ENCODE measurements at places on chromosomes 11 and 22.
A peak's percentile ranks its signal among the peaks of the same experiment; 100 is the strongest.

DNA sequence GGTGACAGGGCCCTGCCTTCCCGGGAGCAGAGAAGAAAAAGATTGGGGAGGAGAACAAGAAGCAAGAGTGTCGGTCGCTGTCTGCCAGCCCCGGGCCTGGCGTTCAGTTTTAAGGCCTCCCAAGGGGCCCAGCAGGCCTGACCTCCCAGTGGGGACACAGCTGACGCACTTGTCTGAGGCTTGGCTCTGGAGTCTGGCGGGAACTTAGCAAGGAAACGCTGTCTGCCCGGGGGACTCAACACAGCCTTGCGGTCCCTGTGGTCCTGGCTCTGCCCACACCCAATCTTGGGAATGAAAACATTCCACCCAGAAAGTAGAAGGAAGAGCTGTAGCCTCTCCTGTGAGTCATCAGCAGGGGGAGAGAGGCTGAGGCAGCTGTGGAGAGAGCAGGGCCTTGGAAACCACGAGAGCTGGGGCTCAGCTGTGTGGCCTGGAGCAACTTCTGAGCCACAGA, 54.4 kb downstream of the TRAF6 start:
- DNase-seq, result no peak

DNA sequence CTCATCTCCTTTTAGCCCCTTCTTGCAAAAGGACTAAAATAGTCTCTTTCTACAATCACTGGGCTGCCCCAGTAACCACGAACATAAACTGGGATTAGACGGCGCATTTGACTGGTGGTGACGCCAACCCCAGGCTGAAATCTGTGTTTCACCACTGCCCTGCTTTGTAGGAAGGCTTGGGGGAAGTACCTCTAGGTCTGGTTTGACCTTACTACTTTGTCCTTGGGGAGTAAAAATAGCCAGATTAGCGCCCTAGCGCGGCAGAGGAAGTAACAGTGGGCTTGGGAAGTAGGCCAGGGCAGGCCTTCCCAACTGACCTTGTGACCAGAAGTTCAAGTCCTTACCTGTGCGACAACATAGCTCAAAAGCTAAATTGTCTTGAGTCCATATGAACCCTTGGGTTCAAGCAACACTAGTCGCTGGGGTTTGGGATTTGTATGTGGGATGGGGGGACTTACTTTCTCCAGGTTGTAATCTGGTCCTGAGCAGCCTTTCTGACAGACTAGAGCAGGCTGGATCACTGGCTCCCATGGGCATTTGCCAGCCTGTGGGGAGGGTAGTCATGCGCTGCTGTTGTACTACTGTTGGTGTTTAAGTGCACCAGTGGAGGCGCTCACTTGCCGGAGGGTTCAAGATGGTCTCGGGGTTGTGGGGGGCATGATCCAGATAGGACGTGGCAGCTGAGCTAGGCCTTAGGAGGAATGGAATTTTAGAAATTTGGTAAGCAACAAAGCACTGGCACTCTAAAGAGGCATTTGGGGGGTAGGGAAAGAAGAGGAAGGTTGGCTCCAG, 953 bp upstream of the PACS1 start:
- peak; percentile 36 for DNase-seq

DNA sequence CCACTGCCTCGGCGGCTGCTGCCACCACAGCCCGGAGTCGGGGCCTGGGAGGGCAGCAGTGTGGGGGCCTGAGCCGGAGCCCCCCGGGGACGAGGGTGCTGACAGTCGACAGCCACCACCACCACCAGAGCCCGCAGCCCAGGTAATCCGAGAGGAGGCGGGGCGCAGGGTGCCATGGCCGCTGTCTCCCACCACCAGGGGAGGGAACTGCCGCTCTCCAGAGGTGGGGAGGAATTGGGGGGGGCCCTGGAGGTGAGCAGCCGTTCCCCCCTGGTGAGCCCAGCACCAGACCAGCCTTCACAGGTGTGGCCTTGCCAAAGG, 12.6 kb downstream of the TRIOBP start:
- no peak for DNase-seq

DNA sequence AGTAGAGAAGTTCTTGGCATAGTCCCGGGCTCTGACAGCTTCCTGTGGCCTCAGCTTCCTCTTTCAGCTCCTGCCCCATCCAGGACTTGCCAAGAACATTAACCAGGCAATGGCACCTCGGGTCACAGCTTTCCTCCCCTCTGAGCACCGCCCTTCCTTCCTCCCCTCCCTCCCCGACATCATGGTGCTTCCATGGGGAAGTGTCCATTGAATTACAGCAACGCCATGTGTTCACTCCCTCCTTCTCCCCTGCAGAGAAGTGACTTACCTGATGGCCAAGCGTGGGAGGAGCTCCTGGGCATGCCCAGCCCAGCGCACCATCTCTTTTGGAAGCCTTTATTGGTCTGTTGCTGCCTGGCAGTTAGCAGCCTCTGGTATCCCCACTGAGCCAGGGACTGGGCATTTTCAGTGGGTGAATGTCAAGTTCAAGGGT, 25.8 kb upstream of the DAGLA start:
- DNase-seq, result no peak

DNA sequence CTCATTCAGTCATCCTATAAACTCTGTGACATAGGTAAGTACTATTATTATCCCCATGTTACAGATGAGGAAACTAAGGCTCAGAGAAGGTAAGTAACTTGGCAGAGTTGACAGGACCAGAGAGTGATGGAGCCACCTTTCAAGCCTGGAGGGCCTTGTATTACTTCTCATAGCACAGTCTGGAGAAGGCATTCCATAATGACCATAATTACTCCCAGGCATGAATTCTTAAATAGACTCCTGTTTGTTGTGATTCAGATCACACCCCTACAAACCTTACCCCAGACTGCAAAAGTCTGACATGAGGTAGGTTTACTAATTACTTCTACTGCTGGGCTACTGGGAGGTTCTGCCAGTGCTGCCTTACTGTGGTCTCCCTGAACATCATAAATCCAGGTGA, 77.0 kb downstream of the CD44 start:
- DNase-seq, result no peak

Measured in hippocampal formation (tissue), 2 donors.